Stimulated activated CD4-positive, alpha-beta T cell treated with anti-CD3 and anti-CD28 coated beads, Interleukin-4, amount 100 ng/mL, for 4 hours (primary cell): ENCODE measurements at places on chromosomes 6 and 20.

DNA sequence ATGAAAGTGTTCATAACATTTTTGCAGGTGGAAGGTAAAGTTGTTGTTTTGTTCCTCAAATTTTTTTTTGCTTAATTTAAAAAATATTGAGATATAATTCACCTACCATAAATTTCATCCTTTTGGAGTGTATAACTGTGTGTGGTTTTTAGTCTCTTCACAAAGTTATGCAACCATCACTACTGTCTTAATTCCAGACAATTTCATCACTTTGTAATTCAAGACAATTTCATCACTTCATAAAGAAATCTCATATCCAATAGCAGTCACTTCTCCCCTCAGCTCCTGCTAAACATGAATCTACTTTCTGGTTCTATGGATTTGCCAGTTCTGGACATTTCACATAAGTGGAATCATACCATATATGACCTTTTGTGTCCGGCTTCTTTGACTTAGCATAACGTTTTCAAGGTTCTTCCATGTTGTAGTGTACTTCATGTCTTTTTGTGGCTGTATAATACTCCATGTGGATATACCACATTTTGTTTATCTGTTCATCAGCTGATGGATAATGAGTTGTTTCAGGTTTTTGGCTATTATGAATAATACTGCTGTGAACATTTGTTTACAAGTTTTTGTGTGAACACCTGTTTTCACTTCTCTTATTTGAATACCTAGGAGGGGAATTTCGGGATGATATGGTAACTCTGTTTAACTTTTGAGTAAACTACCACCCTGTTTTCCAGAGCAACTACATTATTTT, 18.8 kb downstream of the ZFAND3 start:
- no peak for DNase-seq

DNA sequence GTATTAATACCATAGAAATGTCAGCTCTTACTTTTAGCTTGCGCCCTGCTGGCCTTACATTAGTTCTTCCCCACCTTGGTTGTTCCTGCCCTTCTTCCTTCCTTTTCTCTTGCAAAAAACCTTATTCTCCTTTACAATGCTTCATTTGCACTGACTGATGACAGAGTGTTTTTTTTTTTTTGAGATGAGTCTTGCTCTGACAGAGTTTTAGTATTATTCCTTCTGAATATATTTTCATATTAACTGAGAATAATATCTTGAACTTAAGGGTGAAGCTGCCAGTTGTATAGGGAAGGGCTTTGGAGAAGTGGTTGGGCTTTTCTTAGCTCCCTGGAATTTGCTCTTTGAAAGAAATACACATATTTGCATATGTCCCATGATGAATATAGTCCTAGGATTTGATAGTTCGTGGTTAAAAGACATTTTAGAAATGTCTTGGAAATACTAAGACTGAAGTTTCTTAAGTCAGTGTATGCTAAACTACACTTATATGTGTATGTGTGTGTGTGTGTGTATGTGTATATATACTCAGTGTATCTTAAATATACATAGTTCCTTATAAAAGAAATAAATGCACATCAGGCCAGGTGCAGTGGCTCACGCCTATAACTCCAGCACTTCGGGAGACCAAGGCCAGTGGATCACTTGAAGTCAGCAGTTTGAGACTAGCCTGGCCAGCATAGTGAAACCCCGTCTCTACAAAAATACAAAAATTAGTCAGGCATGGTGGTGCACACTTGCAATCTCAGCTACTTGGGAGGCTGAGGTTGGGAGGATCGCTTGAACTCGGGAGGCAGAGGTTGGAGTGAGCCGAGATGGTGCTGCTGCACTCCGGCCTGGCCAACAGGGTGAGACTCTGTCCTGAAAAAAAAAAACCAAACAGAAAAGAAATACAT, 216.1 kb upstream of the MYLIP start:
- no peak for DNase-seq

DNA sequence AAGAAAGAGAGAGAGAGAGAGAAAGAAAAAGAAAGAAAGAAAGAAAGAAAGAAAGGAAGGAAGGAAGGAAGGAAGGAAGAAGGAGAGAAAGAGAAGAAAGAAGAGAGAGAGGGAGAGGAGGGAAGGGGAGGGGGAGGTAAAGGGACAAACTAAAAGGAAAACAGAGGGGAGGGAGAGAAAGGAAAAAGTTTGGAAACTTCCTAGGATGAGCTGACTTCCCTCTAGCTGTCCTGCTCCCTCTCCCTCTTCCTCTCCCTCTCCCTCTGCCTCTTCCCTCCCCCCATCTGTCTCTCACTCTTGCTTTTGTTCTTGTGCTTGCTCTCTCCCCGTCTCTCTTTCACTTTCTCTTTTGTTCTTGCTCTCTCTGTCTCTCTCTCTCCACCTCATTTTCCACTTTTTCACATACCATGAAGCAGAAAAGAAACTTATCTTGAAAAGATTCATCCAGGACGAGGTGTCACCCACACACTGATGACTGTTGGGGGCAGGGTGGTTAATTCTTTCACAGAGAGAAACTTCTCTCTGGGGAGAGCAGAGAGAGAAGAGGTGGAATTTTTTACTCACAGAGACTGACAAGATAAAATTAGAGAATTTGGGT, 56.4 kb upstream of the DUSP22 start:
- DNase-seq: peak; percentile 43

GRCh38 chr20:3315136-3315535, 76.1 kb upstream of the SLC4A11 start:
- no peak for DNase-seq

DNA sequence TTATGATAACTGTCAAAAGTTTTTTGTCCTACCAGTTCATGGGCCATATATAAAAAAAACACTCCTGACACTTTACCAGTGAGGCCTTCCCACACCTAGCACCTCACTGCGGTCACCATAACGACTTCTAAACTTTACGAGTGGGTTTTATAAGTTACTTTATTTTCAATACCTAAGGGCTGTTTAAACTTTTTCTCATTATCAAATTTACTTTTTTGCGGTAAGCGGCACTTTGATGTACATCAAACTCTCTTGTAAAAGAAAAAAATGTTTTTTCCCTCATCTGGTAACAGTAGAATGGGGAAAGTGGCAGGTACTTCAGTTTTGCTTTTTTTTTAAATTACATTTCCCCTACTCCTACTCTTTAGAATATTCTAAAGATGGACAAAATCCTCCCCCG, 36.2 kb downstream of the FYN start:
- DNase-seq: no peak

- no peak for DNase-seq
Observed at GRCh38 chr6:11386726-11387125, 150.8 kb upstream of the TMEM170B start.

DNA sequence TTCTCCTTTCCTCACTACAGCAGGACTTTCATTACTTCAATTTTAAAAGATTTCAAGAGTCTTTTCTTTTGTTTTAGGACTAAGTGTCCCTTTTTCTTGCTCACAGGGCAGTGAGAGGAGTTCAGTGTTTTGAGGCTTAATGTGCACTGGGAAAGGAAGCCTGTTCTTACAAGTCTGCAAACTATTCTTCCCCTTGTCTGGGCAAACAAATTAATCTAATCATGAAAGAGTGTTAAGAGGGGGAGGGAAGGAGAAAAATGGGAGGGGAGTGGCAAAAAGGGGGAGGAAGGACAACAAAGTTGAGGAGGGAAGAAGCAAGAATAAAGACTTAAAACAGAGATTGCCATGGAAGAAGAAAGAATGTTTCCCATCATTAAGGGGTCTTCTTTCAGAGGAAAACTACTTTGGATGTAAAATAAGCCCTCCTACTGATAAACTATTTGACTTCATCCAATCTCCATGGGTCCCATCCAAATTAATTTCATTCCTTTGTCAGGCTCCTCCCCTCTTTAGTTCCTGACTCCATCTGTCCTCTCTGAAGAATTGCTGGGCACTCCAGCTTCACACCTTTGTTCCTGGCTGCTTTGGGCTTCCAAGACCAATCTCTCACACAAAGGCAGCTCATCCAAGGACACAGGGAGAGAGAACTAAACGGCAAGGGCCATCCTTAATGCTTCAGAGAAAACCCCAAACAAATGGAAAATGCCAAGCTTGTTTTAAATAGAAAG, 244.5 kb downstream of the TPBG start:
- no peak for DNase-seq

DNA sequence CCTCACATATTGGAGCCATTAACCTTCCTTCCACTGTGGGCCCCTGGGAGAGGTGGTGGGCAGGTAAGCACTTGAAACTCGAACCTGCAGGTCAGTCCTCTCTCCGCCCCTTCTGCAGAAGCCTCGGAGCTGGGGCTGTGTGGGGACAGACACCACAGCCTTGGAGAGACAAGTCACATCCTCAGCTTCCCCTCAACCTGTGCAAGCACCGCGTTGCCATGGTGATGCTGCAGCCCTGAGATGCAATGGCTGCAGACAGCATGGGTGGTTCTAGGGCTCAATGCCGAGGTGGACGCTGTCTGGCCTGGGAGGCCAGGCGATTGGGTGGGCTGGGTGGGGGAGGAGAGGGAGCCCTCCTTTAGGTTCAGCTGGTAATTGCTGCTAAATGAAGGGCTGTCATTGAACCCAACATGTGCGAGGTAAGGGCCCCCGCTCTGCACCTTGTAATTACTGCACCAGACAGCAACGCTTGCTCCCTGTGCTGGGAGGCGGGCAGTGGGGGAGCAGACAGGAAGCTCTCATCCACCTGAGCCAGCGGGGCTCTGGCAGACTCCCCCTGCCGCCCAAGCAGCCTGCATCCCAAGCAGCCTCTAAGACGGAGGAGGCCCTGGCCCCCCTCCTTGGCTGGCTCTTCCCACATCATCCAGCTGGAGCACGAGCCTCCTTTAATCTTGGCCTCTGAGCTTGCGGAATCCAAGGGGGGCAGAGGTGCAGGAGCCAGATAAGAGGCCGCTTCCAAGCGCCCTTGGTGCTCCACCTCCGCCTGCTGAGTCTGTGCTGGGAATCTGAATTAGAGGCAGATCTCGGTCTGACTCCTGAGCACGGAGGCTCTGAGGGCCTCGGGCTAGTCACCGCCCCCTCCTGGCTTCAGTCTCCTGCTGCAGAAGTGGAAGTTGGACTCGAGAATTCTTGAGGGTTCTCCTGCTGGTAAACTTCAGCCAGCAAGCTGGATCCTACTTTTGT, 39.8 kb upstream of the CDH22 start:
- DNase-seq: no peak

GRCh38 chr6:7526755-7527154, 14.7 kb upstream of the DSP start:
- no peak for DNase-seq

GRCh38 chr6:163054641-163055040, 326.9 kb downstream of the PACRG start:
- no peak for DNase-seq

DNA sequence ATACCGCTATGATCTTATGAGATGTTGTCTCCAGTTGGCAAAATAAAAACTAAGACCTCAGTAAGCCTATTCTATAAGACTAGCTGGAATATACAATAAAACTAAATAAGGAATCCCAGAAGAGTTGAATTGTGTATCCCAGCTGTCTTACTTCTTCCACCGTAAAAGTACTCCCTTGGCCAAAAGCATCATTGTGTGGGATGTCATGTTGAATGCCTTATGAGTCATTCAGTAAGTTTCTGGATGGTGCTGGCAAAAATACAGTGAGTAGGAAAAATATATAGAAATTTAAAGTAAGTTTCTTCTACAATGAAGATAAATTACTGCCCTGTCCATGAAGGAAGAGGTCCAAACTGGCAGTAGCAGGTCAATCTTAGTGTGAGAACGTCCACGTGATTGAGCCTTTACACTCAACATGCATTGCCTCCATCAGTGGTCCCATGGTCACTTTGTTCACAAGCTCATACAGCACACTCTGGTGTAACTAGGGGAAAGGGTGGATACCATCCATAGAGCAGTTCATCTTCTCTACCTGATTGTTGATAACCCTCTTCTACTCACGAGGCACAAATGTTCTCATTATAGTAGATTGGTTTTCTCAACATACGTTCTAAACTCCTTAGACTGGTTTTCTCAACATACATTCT, 13.7 kb upstream of the ZNF318 start:
- no peak for DNase-seq

GRCh38 chr6:22801831-22802230, 232.5 kb downstream of the HDGFL1 start:
- DNase-seq: no peak

DNA sequence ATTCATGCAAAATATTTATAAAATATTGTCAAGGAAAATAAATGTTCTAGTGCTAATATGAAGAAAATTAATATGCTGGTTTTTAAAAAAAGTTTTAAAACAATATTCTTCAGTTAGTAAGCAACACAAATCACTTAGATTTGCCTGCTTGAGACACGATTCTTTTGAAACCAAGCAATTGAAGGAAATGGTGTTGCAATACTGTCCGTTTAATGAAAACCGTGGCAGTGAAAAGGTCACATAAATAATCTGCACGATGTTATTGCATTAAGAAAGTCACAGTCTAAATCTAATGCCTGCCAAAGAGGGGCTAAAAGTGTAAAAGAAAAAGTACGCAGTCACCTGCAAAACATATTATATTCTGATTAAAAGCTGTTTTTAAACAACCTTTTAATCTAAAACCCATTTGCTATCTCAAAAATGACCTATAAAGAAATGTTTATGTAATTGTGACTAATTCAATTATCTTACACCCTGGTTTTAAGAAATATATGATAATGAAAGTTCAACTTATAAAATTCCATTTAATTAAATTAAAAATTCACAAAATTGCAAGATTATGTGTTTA, 143.0 kb downstream of the GMDS start:
- DNase-seq: no peak

GRCh38 chr6:132252113-132252512, 149.2 kb downstream of the MOXD1 start:
- no peak for DNase-seq

DNA sequence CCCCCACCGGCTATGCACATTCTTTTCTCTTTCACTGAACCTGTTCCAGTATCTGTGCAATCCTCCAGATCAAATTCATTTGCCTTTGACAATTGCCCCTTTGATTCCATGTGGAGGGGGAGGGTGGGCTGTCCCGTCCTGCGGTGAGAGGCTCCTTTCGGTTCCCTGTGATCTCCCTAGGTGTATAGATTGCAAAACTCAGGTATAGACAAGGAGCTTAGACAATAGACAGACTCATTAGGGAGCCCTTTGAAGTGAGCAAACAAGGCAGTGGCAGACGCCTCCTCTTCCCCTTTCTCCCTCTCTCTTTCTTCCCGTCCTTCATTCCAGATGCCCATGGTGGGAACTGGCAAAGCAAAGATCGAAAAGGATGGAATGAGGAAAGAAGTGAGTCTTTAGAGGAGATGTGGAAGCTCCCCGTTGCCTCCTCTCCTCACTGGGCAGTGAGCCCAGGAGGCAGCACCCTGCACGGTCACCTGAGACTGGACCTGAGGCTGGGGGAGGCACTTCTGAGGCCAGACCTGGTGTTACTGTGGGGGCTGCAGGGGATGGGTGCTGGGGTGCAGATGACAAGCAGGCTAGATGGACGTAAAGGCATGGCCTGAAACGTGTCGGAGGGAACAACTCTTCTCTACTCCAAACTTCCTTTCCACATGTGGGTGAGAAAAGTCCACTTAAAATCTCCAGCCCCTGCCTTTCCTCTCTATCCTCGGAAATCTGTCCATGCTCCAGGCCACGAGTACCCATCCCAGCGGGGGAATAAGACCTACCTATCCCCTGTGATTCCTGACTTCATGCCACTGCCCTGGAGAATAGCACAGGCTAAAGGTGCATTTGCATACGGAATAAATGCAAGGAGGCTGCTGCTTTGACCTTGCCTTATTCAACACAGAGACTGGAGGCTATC, 256.6 kb upstream of the FOXQ1 start:
- DNase-seq: no peak

- DNase-seq: no peak
Observed at GRCh38 chr6:151693366-151693765, 114.1 kb upstream of the ESR1 start.
